ENCODE measurements at places on chromosomes 5 and 9.

- no peak for DNase-seq
Measured at GRCh38 chr5:179297026-179297425, 48.2 kb downstream of the ADAMTS2 start.

GRCh38 chr5:124404796-124405195, 341.6 kb downstream of the ZNF608 start:
- no peak for DNase-seq

DNA sequence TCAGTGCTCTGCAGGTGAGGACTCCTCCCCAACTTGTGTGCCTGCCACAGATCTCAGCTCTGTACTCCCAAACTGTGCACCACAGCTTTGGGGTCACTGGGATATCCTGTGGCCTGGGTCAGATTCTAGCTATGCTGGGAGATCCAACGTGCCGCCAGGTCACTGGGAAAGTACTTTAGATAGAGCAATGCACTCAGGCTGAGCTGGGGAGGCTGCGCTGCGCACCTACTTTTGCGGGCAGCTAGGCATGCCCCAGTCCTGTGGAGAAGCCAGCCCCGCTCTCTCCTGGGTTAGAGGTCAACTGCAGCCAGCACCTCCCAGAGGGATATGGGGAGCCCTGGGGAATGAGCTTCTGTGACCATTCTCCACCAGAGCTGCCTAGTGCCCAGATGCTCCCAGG, 552.1 kb upstream of the CDH9 start:
- no peak for DNase-seq

- DNase-seq, result no peak
Measured at GRCh38 chr9:133443982-133444381, 15.8 kb upstream of the CACFD1 start.

DNA sequence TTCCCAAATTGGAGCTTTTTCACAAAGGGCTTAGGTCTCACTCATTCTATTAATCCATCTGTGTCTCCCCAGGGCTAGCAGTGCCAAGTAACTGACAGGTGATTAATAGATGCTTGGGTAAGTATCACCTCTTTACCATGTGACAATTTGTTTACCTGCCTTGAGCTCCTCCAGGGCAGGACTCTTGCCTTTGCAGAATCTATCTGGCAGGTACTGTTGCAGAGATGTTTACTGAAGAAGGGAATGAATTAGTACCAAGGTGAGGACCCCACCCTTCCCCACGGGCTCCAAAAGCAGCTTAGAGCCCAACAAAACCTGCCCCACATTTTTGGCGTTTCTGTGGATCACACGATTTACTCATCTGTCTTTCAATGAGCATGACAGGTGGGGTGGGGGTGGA, 698 bp upstream of the TGFBI start:
- DNase-seq, result no peak

DNA sequence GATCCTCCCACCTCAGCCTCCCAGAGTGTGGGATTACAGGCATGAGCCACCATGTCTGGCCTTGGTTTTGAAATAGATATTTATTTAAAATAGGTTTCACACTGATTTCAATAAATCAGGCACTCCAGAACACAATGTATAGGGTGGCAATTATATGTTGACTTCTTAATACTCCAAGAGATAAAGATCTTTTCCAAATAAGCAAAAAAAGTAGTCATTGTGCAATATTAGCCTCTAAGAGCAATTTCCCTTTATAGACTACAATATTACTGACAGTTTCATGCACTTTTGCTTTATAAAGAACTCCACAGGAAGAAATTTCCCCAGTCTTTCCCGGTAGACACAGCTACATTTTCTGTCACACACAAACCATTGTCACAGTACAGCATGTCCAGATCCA, 23.4 kb upstream of the RUFY1 start:
- no peak for DNase-seq

- DNase-seq, result no peak
Measured at GRCh38 chr9:97307091-97307490, 368 bp upstream of the CCDC180 start.

GRCh38 chr9:93096811-93097382, 880 bp downstream of the CARD19 start:
- peak; percentile 2 for DNase-seq

DNA sequence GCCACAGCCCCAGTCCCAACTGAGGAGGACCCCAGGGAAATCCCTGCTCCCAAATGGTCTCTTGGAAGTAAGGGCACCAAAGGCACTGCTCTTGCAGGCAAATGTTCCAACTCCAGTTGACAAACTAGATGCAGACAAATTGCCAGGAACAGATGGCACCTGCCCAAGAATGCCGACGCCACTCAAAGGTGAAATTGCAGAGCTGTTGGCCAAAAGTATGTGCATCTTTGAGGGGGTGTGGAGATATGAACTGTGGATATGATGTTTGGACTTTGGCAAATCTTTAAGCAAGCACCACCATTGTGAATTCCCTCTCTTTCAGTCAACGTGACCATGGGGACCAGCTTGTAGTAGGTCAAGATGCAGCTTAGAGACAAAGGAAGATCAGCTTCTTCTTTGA, 12.0 kb upstream of the CPLX2 start:
- DNase-seq, result no peak

GRCh38 chr5:172453206-172453985, 929 bp downstream of the SH3PXD2B start:
- no peak for DNase-seq

DNA sequence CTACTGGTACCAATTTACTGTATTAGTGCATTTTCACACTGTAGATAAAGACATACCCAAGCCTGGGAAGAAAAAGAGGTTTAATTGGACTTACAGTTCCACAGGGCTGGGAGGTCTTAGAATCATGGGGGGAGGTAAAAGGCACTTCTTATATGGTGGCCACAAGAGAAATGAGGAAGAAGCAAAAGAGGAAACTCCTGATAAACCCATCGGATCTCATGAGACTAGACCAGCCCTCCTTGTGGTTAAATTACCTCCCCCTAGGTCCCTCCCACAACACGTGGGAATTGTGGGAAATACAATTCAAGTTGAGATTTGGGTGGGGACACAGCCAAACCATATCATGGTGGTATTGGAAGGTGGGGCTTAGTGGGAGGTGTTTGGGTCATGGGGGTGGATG, 56.5 kb upstream of the SPDL1 start:
- DNase-seq, result no peak

DNA sequence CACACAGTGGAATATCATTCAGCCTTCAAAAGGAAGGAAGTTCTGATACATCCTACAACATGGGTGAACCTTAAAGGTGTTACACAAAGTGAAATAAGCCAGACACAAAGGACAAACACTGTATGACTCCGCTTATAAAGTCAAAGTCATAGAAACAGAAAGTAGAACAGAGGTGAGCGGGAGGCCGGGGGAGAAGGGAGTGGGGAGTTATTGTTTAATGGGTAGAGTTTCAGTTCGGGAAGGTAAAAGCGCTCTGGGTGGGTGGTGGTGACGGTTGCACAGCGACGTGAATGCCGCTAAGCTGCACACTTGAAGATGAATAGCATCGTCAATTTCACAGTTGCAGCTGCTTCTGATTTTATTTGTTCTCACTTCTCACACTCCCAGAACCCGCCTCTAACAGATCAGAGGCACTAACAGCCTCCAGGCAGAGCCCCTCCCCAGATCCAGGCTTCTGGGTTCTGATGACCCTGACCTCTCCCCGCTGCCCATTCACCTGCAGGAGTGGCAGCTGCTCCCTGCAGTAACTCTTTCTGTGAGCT, 34.1 kb downstream of the BNIP1 start:
- DNase-seq, result no peak

DNA sequence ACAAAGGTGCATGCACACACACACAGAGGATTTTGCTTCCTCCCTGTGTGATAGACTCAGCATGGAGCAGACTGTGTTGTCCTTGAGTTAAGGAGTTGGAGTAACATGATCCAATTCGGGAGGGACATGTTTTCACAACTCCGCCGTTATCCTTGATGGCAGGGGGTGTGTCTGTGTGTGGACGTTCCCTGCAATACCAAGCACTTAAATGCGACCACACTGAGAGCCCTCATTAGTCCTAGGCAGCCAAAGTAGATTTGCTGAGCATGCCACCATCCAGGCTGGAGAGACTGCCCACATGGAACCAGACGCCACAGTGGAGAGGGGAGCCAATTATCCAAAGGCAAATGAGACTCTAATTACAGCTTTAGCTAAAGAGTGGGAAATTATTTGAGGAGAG, 140.1 kb downstream of the DOCK2 start:
- no peak for DNase-seq

DNA sequence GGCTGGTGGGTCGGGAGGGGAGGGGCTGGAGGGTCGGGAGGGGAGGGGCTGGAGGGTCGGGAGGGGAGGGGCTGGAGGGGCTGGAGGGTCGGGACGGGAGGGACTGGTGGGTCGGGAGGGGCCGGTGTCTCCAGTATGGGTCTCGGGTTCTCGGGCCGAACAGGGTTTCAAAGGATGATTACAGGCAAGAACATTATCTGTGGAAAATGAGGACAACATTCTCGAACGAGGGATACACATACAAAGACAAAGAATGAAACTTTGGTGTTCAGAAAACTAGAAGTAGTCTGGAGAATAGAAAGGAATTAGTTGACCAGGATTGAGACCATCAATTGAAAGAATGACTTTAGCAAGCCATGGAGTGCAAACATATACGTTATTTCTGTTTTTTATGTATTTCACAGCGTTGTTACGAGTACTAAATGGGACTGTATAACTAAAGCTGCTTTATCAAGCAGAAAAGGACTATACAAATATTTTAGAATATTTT, 360 bp upstream of the ZCCHC10 start:
- no peak for DNase-seq

- DNase-seq, result no peak
Measured at GRCh38 chr9:130856474-130856873, 21.4 kb downstream of the ABL1 start.

- no peak for DNase-seq
Measured at GRCh38 chr9:129864991-129865647, 29.9 kb downstream of the USP20 start.

GRCh38 chr5:88778736-88779135, 104.2 kb downstream of the MEF2C start:
- no peak for DNase-seq

DNA sequence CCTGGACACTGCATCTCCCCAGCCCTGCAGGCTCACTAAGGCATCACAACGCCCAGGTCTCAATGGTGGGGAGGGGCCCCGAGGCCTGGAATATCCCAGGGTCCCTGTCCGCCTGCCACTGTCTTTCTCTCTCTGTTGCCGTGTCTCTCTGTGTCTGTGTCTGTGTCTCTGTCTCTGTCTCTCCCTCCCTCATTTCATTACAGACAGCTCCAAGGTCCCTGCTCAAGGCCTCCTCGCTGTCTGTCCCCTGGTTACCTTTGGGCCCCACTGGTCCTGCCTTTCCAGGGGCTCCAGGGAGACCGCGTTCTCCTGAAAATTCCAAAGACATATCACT, 3.2 kb downstream of the FCN1 start:
- DNase-seq, result no peak

DNA sequence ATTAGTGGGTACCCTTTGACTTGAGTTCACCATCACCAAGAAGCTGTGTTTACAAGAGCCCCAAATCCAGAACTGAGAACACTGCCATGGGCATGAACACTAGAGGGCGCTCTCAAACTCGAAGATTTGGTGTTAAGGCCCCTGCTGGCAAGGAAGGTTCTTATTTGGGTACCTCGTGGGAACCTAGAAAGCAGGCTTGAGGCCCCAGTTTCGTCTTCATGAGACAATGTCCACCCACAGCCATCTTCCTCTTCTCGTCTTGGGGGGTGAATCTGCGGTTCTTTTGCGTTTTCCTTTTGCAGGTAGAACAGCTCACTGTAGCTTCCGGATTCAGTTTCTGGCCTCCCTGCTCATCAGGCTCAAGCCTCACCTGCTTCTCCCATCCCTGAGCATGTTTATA, 184.0 kb downstream of the SEMA5A start:
- DNase-seq, result no peak

DNA sequence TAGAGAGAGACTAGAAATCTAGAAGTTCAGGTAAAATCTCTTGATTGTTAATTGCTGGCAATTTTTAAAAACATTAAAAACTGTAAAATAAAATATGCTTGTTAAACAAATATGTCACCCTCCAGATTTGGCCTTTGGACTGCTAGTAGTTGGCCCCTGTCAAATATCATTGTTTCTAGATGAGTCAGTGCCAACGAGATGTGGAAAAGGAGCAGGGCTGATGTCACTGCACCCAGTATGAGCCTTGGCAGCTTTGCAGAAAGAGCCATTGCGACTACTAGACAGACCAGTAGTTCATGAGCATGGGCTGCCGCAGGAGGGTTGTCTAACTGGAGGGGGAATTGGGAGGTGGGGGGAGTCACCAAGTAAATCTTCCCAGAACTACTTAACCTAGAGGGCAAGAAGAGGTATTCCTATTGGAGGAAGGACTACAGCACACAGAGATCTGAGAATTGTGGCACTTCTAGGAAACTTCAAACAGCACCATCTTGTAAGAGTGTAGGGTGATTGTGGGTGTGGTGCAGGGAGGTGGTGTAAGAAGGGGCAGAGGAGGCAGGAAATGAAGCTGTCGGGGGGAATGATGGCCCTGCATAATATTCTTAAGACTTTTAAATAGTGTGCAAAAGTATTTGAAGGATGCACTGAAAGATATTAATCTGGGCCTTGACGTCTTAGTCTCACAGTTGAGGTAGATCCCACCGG, 7.1 kb upstream of the DOCK2 start:
- no peak for DNase-seq

DNA sequence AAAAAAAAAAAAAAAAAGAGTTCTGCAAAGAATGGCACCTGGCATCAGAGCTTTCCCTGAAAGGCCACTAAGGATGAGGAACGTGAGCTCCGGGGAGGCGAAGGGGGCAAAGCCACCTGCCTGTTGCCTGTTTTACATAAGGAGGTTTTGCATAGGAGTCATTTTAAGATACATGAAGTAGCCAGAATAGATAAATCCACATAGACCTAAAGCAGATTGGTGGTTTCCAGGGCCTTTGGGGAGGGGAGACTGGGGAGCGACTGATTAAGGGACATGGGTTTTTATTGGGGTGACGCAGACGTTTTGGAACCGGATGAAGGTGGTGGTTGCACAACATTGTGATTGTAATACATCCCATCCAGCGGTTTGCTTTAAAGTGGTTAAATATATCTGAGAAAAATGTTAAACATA, 7.1 kb downstream of the NEK6 start:
- no peak for DNase-seq

- DNase-seq, result no peak
Measured at GRCh38 chr5:146005264-146005663, 68.9 kb downstream of the SH3RF2 start.

- no peak for DNase-seq
Measured at GRCh38 chr5:71903808-71904207, 184.7 kb downstream of the CARTPT start.

- DNase-seq, result no peak
Measured at GRCh38 chr9:114757395-114757794, 48.4 kb downstream of the TNFSF15 start.

- no peak for DNase-seq
Measured at GRCh38 chr9:4306066-4306776, 6.4 kb upstream of the GLIS3 start.

DNA sequence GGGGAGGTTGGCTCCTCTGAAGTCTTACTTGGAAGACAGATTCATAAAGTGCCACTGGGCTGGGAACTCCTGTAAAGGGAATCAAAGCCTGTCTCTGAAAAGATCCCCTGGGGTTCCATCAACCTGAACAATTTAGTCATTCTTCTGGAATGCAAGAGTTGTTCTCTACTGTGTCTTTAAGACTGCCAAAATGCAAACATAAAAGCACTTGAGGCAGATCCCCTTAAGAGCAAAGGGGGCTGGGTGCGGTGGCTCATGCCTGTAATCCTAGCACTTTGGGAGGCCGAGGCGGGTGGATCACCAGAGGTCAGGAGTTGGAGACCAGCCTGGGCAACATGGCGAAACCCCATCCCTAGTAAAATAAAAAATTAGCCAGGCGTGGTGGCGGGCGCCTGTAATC, 16.7 kb downstream of the CDKN2AIPNL start:
- no peak for DNase-seq

Measured in D721Med (cell line).